ENCODE measurements at places on chromosomes 11 and 22.
A peak's percentile ranks its signal among the peaks of the same experiment; 100 is the strongest.

GRCh38 chr22:50119169-50119767 lies 29.5 kb downstream of the MOV10L1 start:
- DNase-seq, result no peak

DNA sequence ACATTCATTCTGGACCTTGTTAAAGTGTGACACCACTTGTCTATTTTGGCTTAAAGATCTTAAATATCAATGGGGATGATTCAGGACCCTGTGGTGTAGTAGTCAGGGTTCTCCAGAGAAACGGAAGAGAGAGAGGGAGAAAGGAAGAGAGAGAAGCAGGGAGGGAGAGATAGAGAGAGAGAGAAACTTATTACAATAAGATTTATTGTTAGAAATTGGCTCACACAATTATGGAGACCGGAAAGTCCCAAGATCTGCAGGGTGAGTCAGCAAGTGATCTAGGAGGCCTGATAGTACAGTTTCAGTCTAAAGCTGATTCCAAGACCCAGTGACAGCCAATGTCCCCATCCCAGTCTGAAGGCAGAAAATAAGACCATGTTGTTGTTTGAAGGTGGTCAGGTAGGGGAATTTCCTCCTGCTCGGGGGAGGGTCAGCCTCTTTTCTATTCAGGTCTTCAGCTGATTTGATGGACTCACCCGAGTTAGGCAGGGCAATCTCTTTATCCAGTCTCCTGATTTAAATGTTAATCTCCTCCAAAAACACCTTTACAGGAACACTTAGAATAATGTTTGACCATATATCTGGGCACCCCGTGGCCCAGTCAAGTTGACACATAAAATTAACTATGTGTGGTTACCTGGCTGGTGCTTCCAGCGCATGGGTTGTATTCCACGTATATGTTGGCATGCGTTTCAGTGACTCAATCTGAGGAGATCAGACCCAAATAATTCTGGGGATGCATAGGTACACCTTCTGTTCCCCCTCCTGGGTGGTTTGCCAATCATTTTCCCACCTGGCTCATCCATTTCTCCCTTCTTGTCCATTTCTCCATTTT lies 1350.5 kb downstream of the TBC1D22A start:
- no peak for DNase-seq

DNA sequence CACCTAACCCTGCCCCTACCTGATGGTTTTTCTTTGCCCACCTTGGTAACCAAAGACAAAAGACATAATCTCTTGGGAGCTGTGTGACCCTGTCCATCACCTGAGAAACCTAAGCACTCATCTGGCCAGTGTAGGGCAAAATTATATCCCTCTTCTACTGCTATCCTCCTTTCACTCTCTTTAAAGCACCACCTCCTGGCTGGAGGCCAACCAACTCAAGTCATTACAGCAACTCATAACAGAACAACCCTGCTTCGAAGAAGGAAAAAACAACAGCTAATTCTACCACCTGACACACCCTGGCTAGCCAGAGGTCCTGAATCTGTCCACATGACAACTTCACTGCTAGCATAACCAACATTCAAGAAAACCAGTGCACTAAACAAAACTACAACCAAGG lies 45.5 kb downstream of the GAS2 start:
- DNase-seq, result no peak

- DNase-seq, result no peak
These were observed 123.7 kb downstream of the KCNQ1OT1 start for GRCh38 chr11:2576111-2576510.

- DNase-seq, result peak; percentile 14
These were observed 102.9 kb downstream of the MTNR1B start for GRCh38 chr11:93072229-93072914.

DNA sequence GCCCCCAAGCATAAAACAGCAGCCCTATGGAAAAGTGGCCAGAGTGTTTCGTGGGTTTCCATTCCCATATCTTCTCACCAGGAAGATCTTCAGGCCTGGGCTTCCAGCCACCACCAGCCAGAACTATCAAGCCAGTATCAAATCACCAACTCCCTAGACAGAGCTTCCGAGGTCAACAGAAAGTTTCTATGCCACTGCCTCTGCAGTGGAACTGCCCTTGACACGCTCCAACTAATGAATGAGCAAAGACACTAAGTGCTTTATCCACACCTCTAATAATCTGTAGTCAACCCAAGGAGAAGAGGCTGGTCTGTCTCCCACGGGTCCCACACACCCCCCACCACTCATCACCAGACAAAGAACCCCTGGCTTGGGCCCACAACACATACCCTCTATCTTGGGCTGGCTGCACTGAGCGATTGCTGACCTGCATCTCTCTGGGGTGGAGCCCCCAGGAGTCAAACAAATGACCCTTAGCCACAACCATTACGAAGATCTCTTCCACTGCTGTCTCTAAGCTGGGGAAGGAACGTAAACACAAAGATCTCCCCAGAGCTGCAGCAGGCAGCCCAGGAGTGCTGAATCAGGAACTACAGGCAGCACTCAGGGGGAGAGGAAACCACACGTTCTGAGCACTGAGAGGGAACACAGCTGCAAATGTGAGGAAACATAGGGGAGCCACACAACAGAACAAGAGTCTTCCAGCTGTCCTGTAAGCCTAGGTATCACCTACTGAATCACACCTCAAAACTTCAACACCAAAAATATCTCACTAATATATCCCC lies 9.7 kb downstream of the OR5AN1 start:
- no peak for DNase-seq

- DNase-seq, result no peak
These were observed 53.0 kb downstream of the CTSC start for GRCh38 chr11:88284336-88285050.

- no peak for DNase-seq
These were observed 366.0 kb upstream of the NARS2 start for GRCh38 chr11:78940500-78941225.

- peak; percentile 82 for DNase-seq
These were observed 83.9 kb upstream of the SNX19 start for GRCh38 chr11:130999992-131000770.

DNA sequence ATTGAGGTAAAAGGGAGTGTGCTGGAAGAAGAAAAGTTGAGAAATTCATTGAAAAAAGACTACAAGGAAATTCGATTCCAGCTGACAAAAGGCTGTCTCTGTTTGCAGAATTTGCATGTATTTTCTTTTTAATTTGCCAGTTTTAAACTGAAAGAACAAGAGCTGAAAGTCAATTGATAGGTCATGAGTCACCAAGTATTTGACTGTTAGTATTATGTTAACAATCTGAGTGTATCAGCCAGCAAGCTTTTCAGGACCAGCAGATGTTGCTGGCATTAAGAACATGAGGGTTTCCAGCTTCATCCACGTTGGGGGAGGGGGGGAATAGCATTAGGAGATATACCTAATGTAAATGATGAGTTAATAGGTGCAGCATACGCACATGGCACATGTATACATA lies 726.7 kb downstream of the METTL15 start:
- DNase-seq, result peak; percentile 73

Data from fibroblast of villous mesenchyme (primary cell).